T-helper 17 cell (primary cell): ENCODE measurements at places on chromosomes 2 and 18. TPM values are rescaled to one million over a fixed set of nuclear protein-coding genes. Genes with fewer than 3 reads are reported as not detected.

DNA sequence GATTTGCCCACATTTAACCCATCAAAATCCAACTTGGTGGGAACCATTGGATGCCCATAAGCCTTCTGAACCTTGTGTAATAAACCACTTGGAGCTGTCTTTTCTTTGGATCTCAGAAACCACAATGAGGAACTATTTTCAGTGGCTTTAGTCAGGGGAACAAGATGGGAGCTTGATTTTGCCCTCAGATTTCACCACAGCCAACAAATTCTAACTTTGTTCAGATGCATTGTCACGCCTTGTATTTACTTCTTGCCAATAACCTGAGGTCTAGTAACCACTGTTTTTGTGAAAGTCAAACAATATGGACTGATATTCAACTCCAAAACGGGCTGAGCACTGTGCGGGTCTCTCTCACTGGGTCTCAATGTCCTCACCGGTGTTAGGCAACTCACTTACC lies 508.2 kb downstream of the TNS1 start:
- no peak for DNase-seq
- H3K27ac ChIP-seq = no peak overlapping the region
- no peaks in the 10 kb centered on the region for H3K4me1 ChIP-seq
- H3K27me3 ChIP-seq = no peaks in the 10 kb centered on the region

DNA sequence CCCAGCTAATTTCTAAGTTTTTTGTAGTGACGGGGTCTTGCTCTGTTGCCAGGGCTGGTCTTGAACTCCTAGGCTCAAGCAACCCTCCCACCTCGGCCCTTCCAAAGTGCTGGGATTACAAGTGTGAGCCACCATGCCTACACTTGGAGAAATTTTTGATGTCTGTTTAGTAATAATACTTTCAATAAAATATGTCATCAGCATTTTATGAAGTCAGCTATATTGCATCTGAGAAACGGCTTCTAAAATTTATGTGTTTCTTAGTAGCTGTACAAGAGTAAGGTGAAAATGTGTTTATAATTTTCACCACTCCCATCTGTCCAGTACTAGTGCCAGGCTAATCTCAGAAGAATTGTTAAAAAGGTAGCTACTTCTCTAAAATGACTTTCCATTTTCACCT lies 46.8 kb downstream of the GULP1 start:
- no peak for DNase-seq
- no peaks in the 10 kb centered on the region for H3K36me3 ChIP-seq
- H3K4me1 ChIP-seq = no peaks in the 10 kb centered on the region
- H3K27ac ChIP-seq = no peak overlapping the region

DNA sequence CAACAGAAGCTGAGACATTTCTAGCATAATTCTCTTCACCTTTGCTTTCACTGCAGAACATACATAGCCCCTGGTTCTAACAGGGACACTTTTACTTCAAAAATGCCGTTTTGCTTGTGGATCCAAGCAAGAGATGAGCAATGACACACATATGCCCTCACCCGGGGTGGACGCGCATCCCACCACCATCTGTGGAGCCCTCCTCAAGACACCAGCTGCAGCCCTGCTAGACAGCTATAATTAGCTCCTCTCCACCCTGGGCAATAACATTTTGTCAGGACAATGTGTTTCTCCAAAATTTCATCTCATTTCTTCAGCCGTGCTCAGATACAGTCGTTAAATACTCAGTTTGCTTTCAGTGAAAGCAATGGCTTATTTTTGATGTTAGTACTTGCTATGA lies 368.7 kb upstream of the RAB6C start:
- DNase-seq = no peak
- no peaks in the 10 kb centered on the region for H3K36me3 ChIP-seq
- H3K27me3 ChIP-seq = no peaks in the 10 kb centered on the region
- H3K27ac ChIP-seq = no peak overlapping the region
- no peaks in the 10 kb centered on the region for H3K4me1 ChIP-seq

- peaks cover 10% of the 10 kb centered on the region for H3K4me1 ChIP-seq
- no peak overlapping the region for H3K27ac ChIP-seq
- peaks cover 48% of the 10 kb centered on the region for H3K27me3 ChIP-seq
- no peak overlapping the region for H3K4me3 ChIP-seq
Observed at GRCh38 chr18:59085797-59086196, 53.9 kb upstream of the SEC11C start.

DNA sequence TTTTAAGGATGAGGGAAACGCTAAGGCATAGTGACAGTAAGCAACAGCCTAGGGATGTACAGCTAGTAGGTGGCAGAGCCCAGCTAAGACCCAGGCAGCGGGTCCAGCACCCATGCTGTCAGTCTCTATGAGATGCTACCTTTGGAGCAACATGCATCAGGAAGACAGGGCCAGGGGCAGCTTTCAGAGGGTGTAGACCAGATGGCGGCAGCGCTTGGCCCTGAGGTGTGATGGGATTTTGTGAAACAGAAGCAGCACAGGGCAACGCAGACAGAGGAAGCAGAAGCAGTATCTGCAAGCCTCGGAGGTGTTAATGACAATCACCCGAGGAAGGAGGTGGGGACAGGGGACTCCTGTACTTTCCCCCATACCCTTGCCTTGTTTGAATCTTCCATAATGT lies 43.2 kb downstream of the SDC1 start:
- no peaks in the 10 kb centered on the region for H3K36me3 ChIP-seq
- H3K4me1 ChIP-seq = no peaks in the 10 kb centered on the region
- DNase-seq = no peak
- H3K27ac ChIP-seq = no peak overlapping the region
- peaks cover 26% of the 10 kb centered on the region for H3K27me3 ChIP-seq
- H3K4me3 ChIP-seq = no peak overlapping the region

DNA sequence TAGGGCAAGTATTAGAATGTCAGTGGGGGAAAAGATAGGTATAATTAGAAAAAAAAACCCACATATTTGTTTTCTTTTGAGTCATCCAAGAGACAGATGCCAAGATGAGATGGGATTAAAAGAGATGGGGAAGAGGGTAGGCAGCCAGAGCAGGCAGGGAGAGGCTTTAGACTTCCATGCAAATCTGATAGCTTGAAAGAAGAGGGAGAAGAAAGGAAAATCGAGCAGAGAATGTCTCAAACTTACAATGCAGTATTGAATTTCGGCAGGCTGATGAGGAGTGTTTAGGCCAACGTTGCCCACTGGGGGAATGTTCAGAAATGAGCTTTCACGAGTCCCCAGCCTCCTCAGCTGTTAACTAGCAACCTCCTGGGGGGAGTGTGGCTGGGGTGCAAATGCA lies 91.3 kb downstream of the SPATS2L start:
- no peak overlapping the region for H3K4me3 ChIP-seq
- no peaks in the 10 kb centered on the region for H3K27me3 ChIP-seq
- DNase-seq = no peak
- peaks cover 2% of the 10 kb centered on the region for H3K4me1 ChIP-seq
- H3K36me3 ChIP-seq = no peaks in the 10 kb centered on the region

Gene SERPINB7
- total RNA-seq = not detected

GRCh38 chr2:20762945-20763683 lies 59.8 kb downstream of the LDAH start:
- H3K27me3 ChIP-seq = no peaks in the 10 kb centered on the region
- DNase-seq = no peak
- H3K4me1 ChIP-seq = peaks cover 14% of the 10 kb centered on the region
- H3K36me3 ChIP-seq = peaks cover 6% of the 10 kb centered on the region

DNA sequence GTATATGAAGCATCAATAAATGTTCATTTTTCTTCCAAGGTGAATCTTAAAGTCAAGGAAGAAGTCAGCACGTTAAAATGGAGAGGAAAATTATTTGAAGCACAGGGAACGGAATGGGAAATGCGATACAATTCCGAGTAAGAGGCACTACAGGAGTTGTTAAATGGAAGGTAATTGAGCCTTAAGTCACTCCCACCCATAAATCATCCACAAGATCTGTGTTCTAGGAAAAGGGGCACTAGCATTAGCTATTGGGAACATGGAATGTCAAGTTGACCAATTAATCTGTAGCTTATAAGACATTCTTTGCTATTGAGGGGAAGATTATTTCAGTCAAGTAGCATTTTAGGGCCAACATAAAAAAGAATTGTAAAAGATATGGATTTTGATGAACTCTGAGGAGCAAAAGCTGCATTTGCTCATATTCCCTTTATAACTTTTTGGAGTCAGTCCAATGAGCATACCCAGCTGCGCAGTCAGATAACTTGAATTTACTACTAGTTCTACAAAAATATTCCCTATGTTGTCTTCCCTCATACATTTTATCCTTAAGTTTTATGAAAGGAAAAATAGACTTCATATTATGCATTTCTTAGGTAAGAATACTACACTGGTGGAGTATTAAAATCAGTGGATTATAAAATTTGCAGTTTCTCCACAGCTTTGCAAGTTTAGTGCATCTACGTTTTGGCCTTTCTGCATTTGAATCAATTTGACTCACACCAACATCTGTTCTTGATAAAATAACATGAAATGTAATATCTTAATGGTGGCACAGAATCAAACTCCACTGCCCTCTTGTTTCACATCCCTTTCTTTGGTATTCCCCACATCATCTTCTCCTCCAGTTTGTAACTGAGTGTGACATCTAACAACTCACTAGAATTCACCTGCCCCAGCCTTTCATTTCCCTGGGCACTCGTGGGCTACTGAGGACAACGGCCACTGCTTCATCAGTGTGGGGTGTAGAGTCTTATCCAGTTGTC lies 95.6 kb downstream of the SP3 start:
- peaks cover 43% of the 10 kb centered on the region for H3K27me3 ChIP-seq
- peaks cover 3% of the 10 kb centered on the region for H3K4me1 ChIP-seq
- H3K36me3 ChIP-seq = peaks cover 2% of the 10 kb centered on the region
- no peak overlapping the region for H3K27ac ChIP-seq
